DMS79 treated with DMSO at 0.1 percent for 48 hours (cell line): ENCODE measurements at places on chromosomes 6 and 20.

DNA sequence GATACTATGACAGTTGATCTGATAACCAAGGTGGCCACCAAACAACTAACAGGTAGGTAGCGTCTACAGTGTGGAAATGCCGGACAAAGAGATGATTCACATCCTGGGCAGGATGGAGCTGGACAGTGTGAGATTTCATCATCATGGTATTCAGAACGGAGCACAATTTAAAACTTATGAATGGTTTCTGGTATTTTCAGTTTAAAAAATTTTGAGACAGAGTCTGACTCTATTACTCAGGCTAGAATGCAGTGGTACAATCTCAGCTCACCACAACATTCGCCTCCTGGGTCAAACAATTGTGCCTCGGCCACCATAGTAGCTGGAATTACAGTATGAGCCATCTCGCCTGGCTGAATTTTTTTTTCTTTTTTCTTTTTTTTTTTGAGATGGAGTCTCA lies 43.8 kb downstream of the CEP57L1 start:
- DNase-seq: no peak

DNA sequence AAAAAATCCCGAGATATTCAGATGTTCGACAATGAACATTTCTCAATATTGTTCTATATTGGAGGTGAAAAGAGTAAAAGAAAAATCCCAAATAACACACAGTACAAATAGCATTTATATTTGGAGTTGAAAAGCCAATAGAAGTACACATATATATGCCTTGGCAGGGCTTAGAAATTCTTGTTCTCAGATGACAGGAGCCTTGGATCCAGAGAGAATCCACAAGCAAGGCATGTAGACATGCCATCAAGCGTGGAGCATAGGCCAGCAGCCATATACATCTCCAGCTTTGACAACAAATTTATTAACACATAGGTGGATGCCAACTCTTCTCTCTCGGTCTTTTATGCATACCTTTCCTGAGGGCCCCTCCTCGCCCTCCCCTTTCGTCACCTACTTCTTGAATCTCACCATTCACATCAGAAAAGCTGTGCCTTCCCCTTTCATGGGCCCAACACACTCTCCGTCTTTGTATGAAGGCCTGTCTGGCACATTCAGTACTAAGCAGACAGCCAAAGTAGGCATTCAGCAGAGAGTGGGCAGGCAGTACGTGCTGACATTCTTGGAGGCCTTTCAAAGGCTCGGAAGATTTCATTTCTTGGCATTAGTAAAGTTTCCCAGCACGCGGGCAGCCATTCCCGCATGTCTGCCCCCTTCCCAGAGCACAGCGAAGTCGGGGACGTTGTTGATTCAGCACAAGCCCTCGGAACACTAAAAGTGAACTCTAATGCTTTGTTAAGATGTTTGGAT lies 18.2 kb downstream of the NEDD9 start:
- DNase-seq: no peak

DNA sequence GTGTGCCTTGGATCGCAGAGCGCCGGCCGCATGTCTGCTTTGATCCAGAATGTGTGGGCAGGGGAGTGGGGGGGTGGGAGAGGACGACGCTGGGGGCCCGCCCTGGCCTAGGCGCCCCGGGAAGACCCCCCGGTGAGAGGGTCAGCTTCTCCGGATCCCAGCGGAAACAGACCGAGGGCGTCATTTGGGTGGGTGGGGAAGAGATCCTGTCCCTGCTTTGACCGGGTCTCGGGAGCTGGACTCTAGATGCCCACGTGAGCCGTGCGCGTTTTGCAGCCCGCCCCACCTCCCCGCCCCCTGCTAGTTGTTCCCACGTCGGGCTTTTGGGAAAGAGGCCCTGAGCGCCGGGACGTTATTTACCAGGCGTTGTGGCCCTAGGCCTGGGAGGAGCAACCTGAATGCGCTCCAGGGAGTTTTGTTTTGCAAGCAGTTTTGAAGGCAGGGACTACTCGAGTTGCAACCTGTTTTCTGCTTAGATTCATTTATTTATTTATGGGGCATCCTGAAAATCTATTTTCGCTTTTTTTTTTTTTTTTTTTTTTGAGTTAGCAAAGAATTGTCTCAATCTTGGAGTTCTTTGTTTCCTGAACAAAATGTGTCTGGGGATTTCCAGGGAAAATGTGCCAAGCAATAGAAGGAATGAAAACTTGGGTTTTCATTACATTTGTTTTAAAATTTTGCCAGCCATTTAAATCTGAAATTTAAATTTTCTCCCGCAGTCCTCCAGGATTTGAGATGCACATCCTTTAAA lies 1.6 kb downstream of the DSP start:
- peak; percentile 17 for DNase-seq

- DNase-seq: peak; percentile 11
Measured at GRCh38 chr6:33372526-33373123, 19.0 kb upstream of the KIFC1 start.

DNA sequence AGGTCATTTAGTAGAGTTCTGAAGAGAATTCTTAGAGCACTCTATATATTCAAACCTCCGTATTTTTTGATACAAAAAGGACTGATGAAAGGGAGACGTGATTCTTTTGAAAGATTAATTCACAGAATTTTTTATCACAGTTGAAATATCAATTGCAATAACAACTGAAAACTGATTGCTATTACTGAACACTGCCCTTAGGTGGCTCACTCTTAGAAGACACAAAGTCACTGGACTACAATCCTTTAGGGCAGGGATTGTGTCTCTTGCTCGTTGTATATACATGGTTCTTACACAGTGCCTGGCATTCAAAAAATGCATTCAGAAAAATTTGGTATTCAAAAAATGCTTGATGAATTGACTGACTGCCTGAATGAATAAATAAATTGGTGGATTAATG lies 17.1 kb upstream of the CALHM6 start:
- no peak for DNase-seq

DNA sequence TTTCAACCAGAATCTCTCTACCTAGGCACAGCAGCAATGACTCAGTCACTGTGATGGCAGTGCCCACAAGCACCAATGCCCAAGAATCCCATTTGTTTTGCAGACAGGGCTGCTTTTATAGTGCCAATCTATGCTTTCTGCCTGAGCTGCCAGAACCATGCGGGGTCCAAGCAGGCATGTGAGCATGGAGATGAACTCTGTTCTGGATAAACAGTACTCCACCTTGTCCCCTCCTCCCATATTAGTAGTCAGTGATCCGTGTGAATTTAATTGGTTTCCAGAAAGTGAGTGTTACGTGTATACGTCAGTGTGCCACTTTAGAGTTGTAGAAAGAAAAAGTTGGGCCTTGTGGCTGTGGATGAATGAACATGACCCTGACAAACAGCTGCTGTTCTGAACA lies 79.4 kb downstream of the SASH1 start:
- peak; percentile 4 for DNase-seq

- DNase-seq: no peak
Measured at GRCh38 chr20:42083280-42083679, 465.1 kb upstream of the CHD6 start.

- no peak for DNase-seq
Measured at GRCh38 chr6:112464901-112465665, 118.0 kb downstream of the RFPL4B start.

DNA sequence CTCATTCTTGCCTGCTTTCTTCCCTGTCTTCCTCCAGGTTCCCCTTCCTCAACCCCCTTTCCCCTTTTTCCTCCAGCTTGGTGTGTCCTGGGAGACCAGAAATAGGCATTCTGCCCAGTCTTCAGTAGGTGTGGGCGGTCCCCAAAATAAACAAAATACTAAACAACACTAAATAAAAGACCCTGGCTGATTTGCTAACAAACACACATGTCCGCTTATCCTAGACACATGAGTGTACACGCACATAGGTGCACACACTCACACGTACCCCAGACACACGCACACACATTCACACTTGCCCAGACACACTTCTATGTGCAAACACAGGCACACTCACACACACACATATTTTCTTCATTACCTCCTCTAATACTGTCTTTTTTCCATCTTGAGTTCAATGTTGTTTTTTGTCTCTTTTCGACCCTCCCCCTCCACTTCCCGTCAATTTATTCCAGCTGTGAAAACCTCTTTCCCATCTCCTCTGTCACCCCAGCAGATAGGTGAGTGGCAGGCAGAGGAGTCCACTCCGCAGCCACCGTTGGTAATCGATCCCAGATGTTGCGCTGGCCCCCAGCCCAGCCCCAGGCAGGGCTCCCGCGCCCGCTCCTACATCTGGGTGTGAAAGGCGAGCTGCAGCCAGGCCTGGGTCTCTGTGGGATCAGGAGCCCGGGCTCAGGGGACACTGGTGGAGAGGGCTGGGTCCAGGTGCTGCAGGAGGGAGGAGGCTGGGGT lies 56.9 kb upstream of the FOXP4 start:
- DNase-seq: no peak

GRCh38 chr6:125101631-125102030 lies 51.9 kb upstream of the TPD52L1 start:
- no peak for DNase-seq

- no peak for DNase-seq
Measured at GRCh38 chr6:101806241-101806640, 412.7 kb downstream of the GRIK2 start.

- DNase-seq: no peak
Measured at GRCh38 chr6:119481976-119482375, 132.4 kb upstream of the MAN1A1 start.

DNA sequence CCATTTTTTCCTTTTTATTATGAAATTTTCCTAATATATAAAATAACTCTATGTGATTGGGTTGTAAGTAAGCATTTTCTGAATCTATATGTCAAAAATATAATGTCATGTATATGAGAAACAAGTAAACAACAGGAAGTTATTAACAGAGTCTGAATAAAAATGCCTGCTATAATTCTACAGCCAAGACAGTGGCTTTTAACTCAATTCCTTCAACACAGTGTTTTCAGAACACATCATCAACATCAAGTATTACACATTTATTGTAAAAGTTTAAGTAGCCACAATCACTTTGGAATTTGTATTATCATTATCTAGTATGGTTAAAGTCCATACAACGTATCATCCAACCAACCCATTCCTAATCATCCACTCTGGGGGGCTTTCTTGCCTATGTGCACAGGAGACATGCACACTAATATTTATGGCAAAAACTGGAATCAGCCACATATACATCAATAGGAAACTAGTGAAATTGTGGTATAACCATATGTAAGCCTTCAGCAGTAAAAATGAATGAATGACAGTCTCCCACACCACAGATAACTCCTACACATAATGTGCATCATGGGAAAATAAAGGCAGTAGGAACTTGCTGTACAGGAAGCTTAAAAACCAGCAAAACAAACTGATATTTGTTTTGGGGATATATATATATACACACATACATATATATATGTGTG lies 6.9 kb upstream of the HLA-A start:
- no peak for DNase-seq

- DNase-seq: peak; percentile 6
Measured at GRCh38 chr6:166515072-166515810, 71.2 kb downstream of the RAMACL start.

DNA sequence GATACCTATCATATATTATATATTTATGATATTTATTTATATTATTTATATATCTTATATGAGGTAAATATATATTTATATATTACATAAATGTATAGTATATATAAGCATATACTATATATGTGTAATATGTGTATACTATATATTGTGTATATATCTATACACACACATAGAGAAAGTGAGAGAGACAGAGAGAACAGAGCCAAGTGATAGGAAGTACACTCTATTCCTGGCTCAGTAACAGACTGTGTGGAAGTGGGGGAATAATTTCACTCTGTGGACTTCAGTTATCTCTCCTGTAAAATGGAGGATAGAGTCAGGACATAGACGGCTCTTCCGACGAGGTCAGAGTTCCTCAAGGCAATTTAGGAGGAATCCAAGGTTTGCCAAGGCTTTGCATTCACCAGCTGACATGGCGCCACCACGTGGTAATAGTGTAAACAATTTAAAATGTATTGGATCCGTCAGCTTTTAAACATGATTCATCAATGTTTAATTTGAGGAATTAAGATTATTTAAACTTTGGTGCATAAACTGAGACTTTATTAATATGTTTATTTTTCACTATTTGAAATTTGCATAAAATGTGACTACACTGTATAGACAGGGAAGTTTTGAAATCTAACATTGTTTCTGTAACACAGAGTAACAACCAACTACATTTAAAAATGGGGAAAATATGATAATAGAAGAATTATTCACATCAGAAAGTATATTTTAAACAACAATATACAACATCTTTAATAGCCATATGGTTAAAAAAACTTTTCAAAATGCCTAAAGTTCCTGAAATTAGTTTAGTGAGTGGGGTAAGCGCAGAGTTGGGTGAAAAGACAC lies 75.4 kb upstream of the TMEM244 start:
- DNase-seq: no peak

DNA sequence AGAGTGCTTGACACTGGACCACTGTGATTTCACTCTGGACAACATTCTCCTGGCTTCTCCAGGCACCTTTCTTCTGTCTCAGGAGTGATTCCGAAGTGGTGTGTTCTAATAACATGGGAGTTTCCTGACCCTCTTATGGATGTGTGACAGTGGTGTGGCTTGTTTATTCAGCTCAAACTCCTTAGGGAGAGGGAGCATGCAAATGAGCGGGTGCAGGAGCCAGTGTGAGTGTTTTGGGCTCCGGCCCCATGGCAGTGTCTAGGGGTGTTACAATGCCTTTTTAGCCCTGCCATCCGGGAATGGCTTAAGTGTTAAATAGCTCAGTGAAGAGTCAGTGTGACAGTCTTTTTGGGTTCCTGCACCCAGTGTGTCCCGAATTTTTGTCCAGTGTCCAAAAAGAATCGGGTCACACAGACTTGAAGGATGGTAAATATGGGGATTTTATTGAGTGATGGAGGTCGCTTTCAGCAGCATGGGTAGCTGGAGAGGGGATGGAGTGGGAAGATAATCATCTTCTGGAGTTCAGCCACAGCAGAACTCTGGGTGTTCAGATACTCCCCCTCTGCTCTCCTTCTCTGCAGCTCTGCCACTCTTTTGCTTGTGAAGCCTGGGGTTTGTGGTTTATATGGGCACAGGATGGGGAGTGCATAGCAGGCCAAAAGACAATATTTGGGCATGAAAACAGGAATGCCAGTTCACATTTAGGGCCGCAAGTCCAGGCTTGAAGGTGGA lies 928.9 kb upstream of the CITED2 start:
- DNase-seq: no peak
